ENCODE measurements at places on chromosomes 13 and 19.

DNA sequence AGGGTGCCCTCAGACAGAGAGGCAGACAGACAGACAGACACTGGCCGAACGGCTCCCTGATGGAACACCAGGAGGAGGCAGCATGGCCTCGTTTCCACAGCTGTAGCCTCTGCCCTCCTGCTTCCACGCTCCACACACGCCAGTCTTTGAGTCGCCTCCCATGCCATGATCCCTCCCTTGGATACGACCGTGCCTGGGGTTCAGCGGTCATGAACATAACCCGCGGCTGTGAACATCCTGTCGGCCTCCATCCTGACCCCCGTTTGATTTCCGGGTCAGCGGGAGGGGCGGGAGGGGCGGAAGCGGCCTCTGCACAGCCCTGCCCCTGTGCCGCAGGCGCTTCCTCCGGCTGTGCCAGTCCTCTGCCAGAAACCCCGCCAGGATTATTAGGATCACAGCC lies 23.4 kb downstream of the GP6 start:
- DNase-seq: no peak

- peak; percentile 2 for DNase-seq
Measured at GRCh38 chr19:22422211-22422610, at the start of gene ZNF98. Gene ZNF98, minus strand, starts transcription at chr19:22422346. Its CDS starts 122 bp downstream, at chr19:22422224.

- no peak for DNase-seq
Measured at GRCh38 chr13:111922086-111922485, 144.9 kb upstream of the SOX1 start.

- no peak for DNase-seq
Measured at GRCh38 chr13:46885018-46885417, 11.8 kb downstream of the HTR2A start.

DNA sequence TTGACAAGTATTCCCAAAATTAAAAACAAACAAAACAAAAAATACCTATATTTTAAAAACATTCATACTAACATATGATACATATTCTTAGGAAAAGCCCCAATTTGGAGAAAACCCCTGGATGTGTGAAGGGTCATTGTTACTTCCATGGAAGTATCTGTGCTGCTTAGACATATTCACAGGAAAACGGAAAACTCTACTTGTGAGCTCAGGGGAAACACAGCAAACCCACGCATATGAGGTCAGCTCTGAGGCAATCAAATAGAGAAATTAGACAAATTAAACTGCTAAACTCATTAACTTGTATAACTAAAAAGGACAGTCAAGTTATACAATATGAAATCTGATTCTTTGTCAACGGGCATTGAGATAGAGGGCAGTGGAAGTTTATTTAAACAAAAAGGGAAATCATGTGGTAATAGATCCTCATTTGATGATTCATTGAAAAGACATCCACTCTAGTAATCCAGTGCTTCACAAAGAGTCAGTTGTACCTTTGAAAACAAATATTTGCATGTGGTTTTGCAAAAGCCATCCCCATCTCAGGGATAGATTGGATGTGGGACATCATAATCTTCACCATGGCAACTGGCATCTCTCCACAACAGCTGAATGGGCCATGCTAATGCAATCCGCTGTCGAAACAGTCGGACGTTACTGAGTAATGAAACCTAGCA lies 423.4 kb downstream of the ITGBL1 start:
- DNase-seq: no peak

- peak; percentile 71 for DNase-seq
Measured at GRCh38 chr19:17323964-17324332, 10.7 kb downstream of the ANO8 start.

GRCh38 chr19:58513694-58514563 lies 2.1 kb upstream of the SLC27A5 start:
- peak; percentile 94 for DNase-seq

DNA sequence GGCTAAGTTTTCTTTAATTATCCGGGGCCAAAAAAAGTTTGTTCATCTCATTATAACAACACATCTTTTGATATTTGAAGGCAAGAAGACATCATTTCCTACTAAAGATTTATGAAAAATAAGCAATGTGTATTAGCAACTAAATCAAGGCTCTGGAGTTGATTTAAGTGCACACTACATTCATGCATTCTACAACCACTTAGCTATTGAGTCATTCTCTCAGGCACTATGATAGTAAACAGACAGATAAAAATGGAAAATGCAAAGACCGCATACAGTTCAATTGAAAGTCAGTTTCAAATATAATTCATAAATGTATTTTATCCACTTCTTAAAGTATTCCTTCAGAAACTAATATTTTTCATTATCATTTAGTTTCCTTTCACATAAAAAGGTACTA lies 1395.2 kb downstream of the PCDH9 start:
- DNase-seq: no peak

DNA sequence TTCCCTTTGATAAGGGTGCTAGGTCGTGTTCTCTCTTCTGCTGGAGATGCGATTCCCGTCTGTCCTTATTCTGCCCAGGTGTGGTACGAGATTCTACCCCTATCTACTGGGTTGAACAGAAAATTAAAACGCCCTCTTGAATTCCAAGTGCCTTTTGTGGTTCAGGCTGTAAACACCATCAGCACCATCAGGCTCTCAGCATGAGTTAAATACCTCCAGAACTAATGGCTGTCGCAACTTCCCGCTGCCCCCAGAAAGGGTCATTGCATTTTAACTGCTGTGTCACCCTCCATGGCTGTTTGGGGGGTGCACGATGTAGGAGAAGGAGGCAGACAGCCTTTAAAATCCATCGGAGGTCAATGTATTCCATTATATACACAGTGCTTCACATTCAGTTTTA lies 177.4 kb downstream of the OXGR1 start:
- DNase-seq: peak; percentile 18

- no peak for DNase-seq
Measured at GRCh38 chr19:11067356-11068113, 21.7 kb upstream of the LDLR start.

DNA sequence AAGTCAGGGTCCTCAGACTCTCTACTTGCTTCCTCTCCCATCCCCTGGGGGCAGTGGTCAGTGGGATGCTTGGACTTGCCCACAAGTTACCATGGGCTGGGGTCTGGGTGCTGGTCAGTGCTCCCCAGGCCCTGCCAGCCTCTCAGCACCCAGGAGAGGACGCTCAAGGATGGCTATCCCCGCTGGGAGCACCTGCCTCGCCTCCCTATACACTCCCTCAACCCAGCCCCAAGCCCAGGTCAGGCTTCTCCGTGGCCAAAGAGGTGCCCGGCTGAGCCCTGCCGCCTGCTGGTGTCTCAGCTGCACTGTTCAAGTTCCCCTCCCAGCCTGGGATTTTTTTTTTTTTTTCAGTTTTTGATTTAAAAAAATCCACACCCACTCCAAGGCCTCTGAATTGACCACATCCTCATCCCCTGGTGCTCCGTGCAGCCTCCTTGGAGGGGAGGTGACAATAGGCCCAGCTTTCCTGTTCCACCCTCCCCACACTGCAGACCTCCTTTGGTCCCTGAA lies 10.8 kb downstream of the F2RL3 start:
- peak; percentile 71 for DNase-seq

GRCh38 chr13:110726726-110727125 lies 13.2 kb downstream of the ING1 start:
- no peak for DNase-seq

All from ELF-1 (cell line).